ENCODE measurements at places on chromosomes 16 and 17.

GRCh38 chr16:84886497-84887090 is 66.8 kb downstream of the CRISPLD2 start:
- DNase-seq = no peak

GRCh38 chr17:17508646-17509591 is 12.7 kb upstream of the RASD1 start:
- DNase-seq = no peak

GRCh38 chr17:5665164-5665563 is 80.9 kb upstream of the NLRP1 start:
- no peak for DNase-seq

GRCh38 chr16:75460446-75460845 is 4.0 kb downstream of the TMEM170A start:
- DNase-seq = no peak

DNA sequence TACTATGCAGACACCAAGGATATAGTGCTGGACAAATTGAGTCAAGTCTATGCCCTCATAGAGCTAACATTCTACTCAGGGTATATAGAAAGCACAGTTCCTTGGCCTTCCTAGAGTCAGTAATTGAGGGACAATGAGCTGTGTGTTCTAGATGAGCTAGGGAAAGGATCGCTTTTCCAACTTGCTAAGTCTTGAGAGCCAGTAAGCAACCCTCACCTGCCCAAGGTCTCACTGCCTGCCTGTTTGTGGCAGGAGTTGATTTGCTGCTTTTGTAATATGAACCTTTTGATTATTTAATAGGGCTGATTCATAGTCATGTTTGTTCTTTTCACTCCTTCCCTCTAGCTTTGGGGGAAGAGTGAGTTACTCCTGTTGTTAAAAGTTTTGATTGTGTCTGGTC is 6.5 kb downstream of the DDX42 start:
- no peak for DNase-seq

- DNase-seq = no peak
Measured at GRCh38 chr16:12901597-12902461, at the start of gene SHISA9. SHISA9 (plus strand) TSS chr16:12901598.

DNA sequence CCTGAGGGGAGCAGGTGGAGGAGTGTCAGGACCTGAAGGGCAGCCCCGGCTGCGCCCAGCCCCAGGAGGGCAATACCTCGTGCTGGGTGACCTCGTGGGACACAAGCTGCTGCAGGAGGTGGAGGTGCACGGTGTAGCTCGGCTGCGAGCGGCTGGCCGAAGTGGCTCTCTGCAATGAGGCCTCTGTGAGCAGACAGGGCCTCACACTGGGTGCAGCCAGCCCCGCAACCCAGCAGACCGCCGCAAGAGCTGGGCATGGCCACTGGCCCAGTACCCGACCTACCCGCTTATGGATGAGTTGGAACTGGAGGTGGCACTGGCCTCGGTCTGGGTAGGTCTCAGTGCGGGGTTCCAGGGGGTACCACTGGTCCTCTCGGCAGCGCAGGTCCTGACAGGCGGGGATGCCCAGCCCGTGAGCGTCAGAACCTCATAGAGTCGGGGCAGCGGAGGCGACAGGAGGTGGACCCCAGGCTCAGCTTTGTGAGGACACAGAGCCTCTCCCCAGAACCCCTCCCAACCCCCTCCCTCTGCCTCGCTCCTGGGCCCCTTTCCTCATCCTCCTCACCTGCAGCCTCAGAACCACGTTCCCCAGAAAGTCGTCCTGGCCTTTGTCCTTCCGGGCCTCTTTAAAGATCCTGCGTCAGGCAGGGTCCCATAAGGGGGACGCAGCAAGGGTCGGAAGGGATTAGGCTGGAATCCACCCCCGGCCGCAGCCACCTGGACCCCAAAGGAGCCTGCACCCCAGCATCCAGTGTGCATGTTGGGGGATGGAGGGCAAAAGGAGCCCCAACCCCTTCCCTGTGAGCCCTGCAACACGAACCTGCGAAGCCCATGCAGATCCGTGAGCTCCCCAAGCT is 4.0 kb downstream of the UNC13D start:
- no peak for DNase-seq

DNA sequence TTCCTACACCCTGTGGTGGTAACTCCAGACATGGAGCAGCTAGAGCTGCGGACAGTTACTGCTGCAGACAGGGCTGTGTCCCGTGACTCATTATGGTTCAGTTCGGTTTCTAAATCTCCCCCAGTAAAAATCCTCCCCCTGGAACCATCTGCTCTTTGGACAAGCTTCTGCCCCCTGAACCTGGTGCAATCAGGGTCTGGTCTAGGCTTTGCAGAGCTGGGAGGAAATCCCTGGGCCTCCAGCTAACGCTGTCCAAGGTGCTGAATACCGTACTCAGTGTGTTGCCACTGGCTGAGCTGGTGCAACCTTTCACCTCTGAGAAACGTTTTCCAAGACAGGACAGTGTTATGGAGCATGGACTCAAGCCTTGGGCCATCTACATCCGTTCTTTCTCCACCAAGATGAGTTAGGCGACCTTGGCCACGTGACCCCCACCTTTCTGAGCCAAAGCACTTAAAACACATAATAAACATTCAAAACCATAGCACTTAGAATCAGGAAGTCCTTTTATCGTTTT is 142.0 kb downstream of the CPPED1 start:
- no peak for DNase-seq

- no peak for DNase-seq
Measured at GRCh38 chr17:13920413-13920812, 148.9 kb upstream of the COX10 start.

DNA sequence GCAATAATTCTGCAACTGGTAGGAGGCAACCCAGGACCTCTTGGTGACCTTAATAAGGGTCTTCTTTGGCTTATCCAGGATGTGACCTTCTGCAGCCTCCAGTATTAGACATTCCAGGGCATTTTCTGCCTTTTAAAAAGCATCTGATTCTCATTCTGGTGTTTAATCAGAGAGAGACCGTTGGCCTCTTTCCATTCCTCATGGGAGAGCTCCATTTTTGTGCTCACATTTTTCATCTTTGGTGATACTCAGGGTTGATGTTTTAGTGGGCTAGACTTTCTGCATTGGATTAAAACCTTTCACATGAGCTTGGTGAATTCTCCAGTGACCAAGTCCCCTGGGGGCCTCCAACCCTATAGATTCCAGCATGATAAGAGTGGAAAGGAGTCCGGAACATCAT is 150.2 kb upstream of the CACNG5 start:
- DNase-seq = no peak

DNA sequence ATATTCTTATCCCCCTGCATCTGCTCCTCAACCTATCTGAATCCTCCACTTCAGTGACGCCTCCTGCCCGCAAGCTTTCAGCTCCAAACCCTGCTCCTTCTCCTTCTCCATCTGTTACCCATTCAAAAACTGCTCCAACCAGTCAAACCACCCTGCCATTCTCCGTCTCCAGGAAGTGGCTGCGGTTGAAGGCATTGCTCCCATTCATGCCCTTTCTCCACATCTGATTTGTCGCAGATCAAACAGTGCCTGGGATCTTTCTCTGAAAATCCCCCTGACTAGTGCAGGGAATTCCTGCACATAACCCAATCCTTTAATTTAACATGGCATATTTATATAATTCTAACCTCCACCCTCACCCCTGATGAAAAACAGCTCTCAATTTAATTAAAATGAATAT is 56.3 kb downstream of the SLFN5 start:
- no peak for DNase-seq

GRCh38 chr17:39894681-39895376 is 23.6 kb downstream of the GSDMB start:
- DNase-seq = no peak

GRCh38 chr17:81258292-81258691 is 19.2 kb downstream of the NDUFAF8 start:
- DNase-seq = no peak

DNA sequence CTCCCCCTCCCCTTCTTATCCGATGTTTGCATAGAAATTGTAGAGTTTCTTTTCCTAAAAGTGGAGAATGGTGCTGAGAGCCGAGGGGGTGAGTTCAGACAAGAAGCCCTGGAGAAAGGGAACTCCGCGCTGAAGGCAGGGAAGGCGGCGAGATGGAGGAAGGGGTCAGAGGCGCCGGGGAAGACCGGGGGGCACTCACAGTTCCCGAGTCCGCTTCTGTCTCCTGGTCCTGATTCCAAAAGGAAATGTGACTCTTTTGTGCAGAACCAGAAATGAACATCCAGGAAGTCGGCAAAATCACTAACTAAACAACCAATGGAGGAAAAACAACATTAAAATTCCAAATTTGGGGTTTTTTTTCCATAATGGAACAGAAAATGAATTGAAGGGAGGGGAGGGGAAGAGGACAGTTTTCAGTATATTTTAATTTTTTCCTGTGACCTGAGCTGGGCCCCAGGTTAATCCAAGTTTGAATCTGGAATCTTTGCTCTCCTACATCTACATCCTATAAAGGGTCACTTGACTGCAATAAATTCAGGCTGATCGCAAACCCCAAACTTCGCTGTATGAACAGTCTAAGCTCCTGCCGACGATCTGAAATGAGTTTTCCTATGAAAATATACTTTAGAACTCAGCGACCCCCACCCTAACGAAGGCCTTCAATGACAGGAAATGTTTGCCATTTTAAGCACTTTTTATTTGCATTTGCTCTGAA is 252.3 kb downstream of the C16orf95 start:
- DNase-seq = no peak

- no peak for DNase-seq
Measured at GRCh38 chr17:41413353-41413957, 10.9 kb downstream of the KRT37 start.

DNA sequence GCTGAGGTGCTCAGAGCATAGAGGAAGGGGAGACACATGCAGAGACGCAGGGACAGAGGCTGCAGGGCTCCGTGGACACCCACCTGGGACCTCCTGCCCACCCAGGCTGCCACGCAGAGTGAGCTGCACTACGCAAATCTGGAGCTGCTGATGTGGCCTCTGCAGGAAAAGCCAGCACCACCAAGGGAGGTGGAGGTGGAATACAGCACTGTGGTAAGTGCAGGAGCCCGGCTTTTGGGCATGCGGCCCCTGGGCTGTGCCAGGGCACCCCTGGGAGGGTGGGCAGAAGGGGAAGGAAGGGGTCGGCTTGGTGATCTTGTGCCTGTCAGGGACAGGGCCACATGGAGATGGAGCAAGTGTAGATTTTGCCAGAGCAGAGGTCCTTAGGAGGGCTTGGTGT is 15.2 kb downstream of the CD300A start:
- no peak for DNase-seq

- peak; percentile 58 for DNase-seq
Measured at GRCh38 chr17:74368341-74369081, 1.2 kb downstream of the GPR142 start.

DNA sequence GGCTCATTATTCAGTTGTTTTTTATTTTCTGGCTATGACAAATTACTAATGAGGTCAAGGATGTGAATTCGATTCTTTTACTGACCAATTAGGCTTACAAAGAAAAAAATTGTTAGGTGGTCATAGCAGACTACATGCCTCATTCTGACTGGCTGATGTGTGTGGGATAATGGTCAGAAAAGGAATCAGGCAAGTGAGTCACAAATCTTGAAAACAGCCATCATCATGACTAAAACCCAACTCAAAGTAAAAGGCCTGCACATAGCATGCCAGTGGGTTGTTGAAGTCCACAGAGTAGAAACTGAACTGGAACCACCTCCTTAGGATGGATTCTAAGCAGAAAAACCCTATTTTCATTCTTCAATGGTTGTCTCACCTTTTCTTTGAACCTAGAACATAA is 8.6 kb downstream of the RPGRIP1L start:
- DNase-seq = no peak

GRCh38 chr17:4772235-4772613 is 538 bp downstream of the TM4SF5 start:
- no peak for DNase-seq

DNA sequence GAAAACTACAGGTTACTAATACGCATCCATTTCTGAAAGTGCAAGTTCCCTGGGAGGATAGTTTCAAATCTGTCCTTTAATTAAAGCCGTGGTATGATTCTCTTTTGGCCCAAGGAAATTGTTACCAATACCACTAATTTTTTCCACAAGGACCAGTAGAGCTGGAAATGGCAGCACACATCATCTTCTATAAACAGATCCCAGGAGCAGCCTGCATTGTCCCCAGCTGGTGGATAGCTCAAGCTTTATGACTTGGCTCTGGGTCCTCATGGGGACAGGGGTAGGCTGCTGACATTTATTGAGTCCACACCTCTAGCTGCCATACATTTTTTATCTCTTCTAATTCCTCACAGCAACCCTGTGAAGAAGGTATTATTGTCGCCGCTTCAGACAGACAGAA is 35.8 kb upstream of the BHLHA9 start:
- DNase-seq = no peak

- DNase-seq = no peak
Measured at GRCh38 chr17:80486692-80487091, 10.3 kb upstream of the NPTX1 start.

- DNase-seq = no peak
Measured at GRCh38 chr16:67773569-67774456, 32.5 kb downstream of the RANBP10 start.

GRCh38 chr17:44655983-44656710 is at the start of gene MEIOC:
MEIOC (plus strand) TSS chr17:44656468; CDS start chr17:44656614, 146 bp downstream.
- DNase-seq = no peak

DNA sequence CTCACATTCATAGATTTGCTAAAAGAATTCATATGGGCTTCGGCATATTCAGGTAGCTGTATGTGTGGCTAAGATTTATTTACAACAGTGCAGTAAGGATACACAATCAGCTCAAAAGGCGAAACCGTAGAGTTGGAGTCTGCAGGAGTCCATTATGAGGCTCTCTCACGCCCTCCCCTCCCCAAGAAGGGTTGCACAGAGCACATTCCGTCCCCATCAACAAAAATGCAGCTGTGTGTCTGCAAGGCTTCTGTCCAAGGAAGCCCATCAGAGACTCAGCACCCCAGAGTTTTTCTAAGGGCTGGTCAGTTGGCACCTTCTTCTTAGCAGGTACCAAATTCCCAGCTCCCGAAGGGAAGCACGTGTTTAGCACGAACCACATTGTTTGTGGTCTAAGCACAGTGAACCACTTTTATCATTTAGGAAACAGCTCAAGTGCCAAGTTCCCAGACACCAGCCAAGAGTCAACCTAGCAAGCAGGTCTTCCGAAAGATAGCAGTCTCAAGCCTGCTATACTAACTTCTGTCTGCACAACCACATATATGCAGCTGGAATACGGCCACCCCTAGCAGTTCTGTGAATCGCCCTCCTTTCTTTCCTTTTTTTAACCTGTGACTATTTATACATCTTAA is 28.5 kb upstream of the MEAK7 start:
- DNase-seq = no peak

DNA sequence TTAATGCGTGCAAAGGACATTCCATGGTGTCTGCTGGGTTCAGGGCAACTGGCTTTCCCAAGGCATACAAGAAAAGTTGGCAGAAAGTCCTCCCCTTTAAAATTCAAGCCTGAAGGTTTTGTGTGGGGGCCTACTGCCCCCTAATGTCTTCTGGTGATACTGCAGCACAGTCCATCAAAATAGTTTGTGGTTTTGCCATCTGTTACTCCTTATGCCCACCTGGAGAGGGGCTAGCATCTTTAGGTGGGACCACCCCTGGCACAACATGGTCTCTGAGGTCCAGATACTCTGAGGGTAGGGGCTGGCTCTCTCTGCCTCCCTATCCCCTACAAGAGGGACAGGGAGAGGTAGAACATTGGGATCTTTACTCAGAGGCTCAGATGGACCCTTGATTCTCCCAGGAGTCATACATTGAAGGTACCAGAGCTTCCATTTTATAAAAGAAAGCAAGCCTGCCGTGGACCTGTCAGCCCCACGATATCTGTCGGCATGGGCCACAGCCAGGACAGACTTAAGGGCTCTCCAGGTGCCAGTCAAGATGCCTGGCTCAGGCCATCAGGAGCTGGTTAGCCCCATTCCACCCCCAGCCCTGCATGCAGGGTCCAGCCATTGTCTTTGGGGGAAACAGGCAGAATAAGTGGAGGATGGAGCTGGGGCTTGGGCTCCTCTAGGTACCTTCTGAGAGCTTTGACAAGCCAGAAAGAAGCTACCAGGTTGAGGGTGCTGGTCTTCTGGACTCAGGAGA is 6.3 kb downstream of the ESRP2 start:
- DNase-seq = no peak
